ENCODE measurements at places on chromosomes 3 and 15.

DNA sequence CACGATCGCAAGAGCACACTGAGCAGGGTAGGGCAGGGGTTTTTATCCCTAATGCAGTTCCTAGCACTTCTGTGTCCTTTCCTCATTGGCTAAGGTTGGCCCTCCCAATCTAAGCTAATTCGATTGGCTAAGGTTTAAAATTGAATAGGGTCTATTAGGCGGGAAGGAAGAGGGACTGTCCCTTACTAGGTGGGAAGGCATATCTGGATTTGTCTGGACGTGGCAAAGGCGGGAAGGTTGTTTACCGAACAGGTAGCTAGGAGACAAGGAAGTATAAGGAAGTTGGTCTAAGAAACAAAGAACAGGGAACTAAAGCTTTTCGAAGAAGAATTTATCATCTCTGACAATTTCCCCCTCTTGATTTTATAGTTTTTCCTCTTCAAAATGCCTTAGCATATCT lies 24.8 kb upstream of the ATG7 start:
- H3K27ac ChIP-seq: no peak overlapping the region
- peaks cover 4% of the 10 kb centered on the region for H3K27me3 ChIP-seq
- no peaks in the 10 kb centered on the region for H3K36me3 ChIP-seq

GRCh38 chr3:44029100-44029499 lies 212.6 kb upstream of the TOPAZ1 start:
- no peaks in the 10 kb centered on the region for H3K36me3 ChIP-seq
- no peaks in the 10 kb centered on the region for H3K4me1 ChIP-seq
- H3K27me3 ChIP-seq: peaks cover 55% of the 10 kb centered on the region
- H3K27ac ChIP-seq: no peak overlapping the region

GRCh38 chr3:159102001-159102400 lies 300.1 kb downstream of the MFSD1 start:
- no peak overlapping the region for H3K4me3 ChIP-seq
- H3K36me3 ChIP-seq: no peaks in the 10 kb centered on the region
- no peaks in the 10 kb centered on the region for H3K27me3 ChIP-seq
- no peak for DNase-seq
- H3K4me1 ChIP-seq: no peaks in the 10 kb centered on the region

- DNase-seq: no peak
- no peaks in the 10 kb centered on the region for H3K36me3 ChIP-seq
- no peaks in the 10 kb centered on the region for H3K4me1 ChIP-seq
- H3K4me3 ChIP-seq: no peak overlapping the region
- no peak overlapping the region for H3K27ac ChIP-seq
- H3K27me3 ChIP-seq: no peaks in the 10 kb centered on the region
Observed at GRCh38 chr3:106088304-106088703, 219.5 kb upstream of the CBLB start.

GRCh38 chr3:197807969-197808587 lies 17.0 kb downstream of the LRCH3 start:
- no peak for DNase-seq
- peak overlapping the region; percentile 9 for H3K27ac ChIP-seq
- H3K27me3 ChIP-seq: no peaks in the 10 kb centered on the region
- peaks cover 4% of the 10 kb centered on the region for H3K36me3 ChIP-seq
- H3K4me3 ChIP-seq: no peak overlapping the region

GRCh38 chr3:184186902-184187207 lies 856 bp downstream of the ABCF3 start:
- H3K27ac ChIP-seq: peak overlapping the region; percentile 97
- no peak for DNase-seq
- peaks cover 16% of the 10 kb centered on the region for H3K36me3 ChIP-seq
- peaks cover 19% of the 10 kb centered on the region for H3K4me1 ChIP-seq
- no peaks in the 10 kb centered on the region for H3K27me3 ChIP-seq

DNA sequence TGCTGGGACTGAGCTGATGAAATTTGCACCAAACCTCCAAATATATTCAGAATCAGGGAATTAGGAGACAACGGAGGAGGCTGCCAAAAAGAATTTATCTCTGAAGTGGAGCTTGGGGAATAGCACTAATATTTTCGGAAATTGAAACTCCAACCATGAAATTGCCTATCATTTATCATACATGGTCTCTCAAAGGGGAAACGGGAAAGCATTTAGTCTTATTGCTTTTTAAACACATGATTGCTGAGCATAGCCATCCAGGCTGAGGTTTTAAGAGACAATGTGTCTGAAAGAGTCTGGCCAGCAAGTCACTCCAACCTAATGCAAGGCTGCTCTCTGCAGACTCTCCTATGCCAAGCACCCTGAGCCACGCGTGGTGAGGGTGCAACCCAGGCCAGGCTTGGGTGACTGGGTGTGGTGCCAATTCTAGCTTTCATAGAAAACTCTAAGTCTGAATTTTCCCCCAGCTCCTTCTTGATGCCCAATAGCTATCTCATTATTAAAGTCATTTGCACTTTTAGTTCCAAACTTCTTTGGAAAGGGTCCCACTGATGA lies 200.2 kb downstream of the RPLP1 start:
- no peak overlapping the region for H3K4me3 ChIP-seq
- H3K27me3 ChIP-seq: peaks cover 79% of the 10 kb centered on the region
- DNase-seq: no peak
- H3K4me1 ChIP-seq: peaks cover 6% of the 10 kb centered on the region
- no peaks in the 10 kb centered on the region for H3K36me3 ChIP-seq
- H3K27ac ChIP-seq: no peak overlapping the region

GRCh38 chr15:41554915-41555314 lies 4.1 kb upstream of the TYRO3 start:
- no peak for DNase-seq
- H3K36me3 ChIP-seq: no peaks in the 10 kb centered on the region
- peaks cover 5% of the 10 kb centered on the region for H3K27me3 ChIP-seq
- H3K4me3 ChIP-seq: no peak overlapping the region

DNA sequence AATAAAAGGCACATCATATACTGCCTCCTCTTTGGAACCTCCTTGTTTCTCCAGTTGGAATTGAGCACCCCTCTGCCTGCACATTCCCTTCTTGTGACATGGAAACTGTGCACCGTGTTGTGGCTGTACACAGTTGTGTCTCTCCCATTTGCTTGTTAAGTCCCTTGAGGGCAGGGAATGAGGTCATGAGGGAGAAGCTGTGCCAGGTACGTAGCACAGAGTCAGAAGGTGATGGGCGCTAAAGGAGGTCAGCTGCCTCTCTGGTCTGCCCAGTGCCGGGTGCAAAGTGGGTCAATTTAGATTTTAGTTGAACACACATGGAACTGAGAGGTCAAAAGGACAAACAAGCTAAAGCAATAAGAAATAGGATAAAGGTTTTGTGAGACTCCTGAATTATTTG lies 124.4 kb downstream of the FAM43A start:
- H3K27me3 ChIP-seq: peaks cover 35% of the 10 kb centered on the region
- peak overlapping the region; percentile 58 for H3K27ac ChIP-seq
- H3K4me1 ChIP-seq: no peaks in the 10 kb centered on the region
- DNase-seq: no peak

DNA sequence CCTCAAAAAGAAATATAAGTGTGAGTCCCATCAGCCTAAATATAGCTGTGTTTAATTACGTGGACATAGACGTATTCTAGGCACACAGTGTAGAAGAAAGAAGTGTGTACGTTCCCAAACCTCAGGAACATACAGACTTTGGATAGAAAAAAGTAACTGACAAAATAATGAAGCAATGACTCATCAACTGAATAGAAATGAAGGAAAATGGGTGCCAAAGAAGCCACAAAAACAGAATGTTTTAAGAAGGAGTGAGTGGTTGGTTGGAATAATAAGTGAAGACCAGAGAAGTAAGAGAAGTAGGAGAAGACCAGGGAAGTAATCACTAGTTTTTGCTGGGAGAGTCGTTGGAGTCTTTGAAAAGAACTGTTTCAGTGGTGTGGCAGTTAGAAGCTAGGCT lies 518.1 kb downstream of the ROBO1 start:
- DNase-seq: no peak
- no peak overlapping the region for H3K27ac ChIP-seq
- no peaks in the 10 kb centered on the region for H3K36me3 ChIP-seq
- no peaks in the 10 kb centered on the region for H3K27me3 ChIP-seq

GRCh38 chr15:69992348-69992747 lies 105.4 kb downstream of the TLE3 start:
- H3K4me1 ChIP-seq: peaks cover 25% of the 10 kb centered on the region
- H3K36me3 ChIP-seq: no peaks in the 10 kb centered on the region
- no peak for DNase-seq

DNA sequence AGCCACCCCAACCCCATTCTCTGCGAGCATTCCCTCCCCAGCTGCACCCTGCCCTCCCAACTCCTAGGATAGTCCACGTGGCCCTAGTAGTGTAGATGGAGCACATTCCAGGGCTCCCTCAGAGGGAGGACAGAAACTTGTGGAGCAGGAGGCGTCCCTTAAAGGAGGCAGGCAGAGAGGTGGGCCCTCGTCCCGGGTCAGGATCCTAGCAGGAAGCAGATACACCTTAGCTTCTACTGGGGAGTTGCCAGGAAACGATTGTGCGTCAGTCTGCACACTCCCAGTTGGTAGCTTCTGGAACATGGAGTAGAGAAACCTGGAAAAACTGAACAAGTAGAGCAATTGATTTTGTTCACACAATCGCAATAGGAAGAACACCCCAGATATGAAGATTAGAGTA lies 43.9 kb upstream of the KLHL25 start:
- H3K4me3 ChIP-seq: no peak overlapping the region
- DNase-seq: no peak
- no peak overlapping the region for H3K27ac ChIP-seq
- H3K36me3 ChIP-seq: no peaks in the 10 kb centered on the region

DNA sequence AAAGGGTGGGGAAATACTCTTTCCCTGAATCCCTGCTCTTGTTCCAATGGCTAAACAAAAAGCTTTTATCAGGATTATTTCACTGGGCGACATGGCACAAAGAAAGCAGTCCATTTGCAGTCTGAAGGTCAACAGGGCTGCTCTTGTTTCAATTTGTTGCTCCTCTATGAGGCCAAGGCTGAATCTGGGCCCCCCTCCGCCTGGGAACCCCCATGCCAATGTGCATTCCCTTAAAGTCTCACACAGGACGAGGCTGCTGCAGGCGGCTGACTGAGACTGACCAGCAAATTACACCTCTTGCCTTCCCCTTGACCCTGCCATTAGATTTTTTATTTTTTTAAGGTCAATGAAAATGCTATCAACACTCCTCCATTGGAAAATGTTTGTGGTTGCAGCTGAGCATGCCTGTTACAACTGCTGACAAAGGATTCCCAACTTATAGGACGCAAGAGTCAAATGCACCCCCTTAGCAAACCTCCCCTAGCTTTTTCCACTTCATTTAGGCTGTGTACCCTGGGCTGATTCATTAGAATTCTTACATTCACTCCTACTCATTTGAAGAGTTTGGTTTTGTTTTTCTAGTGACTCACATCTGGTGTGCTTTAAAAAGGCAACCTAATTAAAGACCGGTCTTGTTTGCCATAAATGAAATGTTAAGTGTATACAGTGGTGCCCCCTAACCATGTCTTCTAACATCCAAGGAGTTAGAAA lies 60.8 kb upstream of the ARHGEF3 start:
- H3K27ac ChIP-seq: peak overlapping the region; percentile 43
- H3K4me3 ChIP-seq: no peak overlapping the region
- no peaks in the 10 kb centered on the region for H3K36me3 ChIP-seq
- no peaks in the 10 kb centered on the region for H3K27me3 ChIP-seq
- DNase-seq: no peak

DNA sequence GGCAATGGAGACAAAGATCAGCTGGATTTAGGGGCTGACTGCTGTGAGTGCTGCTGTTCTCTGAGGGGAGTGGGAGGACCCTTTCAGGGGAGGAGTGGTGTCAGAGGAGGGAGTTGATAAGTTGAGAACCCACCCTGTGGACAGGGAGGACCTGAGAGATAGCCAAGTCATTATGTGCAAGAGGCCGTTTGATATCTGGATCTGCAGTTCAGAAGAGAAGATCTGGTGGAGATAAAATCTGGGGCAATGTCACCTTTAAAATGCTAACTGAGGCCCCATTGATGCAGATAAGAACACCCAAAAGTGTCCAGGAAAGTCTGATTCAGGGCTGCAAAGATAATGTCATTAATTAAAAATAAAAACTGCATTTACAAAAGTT lies 256.1 kb upstream of the HES1 start:
- H3K27ac ChIP-seq: no peak overlapping the region
- H3K36me3 ChIP-seq: no peaks in the 10 kb centered on the region
- H3K27me3 ChIP-seq: no peaks in the 10 kb centered on the region
- no peak for DNase-seq
- H3K4me1 ChIP-seq: peaks cover 33% of the 10 kb centered on the region

DNA sequence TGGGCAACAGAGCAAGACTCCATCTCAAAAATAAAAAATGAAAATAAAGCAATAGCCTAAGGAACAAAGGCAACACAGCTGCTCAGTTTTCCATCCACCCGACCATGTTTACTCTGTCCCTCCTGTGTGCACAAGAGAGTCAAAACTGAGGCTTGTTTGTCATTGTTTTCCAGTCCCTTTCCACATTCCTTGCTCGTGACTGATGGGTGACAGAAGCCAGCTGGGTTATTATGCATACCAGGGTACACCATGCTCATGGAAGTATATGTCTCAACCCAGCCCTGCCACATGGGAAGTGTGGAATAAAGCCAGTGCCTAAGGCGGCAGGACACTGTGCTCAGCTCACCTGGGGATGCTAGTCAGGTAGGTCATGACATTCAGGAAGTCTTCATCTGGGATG lies 49.5 kb downstream of the MCF2L2 start:
- peaks cover 5% of the 10 kb centered on the region for H3K27me3 ChIP-seq
- H3K36me3 ChIP-seq: no peaks in the 10 kb centered on the region
- DNase-seq: no peak
- H3K27ac ChIP-seq: no peak overlapping the region

All from progenitor cell of endocrine pancreas (in vitro differentiated cells).